B cell (primary cell): ENCODE measurements at places on chromosomes 2 and 18.
A peak's percentile ranks its signal among the peaks of the same experiment; 100 is the strongest.

GRCh38 chr18:61714421-61714820, 178.4 kb downstream of the RNF152 start:
- no peak for DNase-seq

DNA sequence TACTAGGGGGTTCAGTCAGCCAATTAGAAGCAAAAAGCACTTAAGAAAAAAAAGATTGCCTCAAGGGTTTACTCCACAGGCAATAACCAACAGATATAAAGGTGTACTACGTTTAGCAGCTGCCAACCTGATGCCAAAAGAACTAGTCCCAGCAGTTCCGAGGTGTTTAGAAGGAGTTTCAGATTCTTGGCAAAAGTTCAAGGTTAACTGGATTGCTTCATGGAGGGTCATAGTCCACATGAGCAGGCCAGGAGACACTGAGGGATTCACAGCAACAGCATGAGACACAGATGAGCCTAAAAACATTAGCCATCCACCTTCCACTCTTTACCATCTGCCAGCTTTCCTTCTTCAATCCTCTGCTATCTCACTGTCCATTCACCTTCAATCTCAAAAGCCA, 4.9 kb upstream of the DNAH7 start:
- DNase-seq, result no peak

DNA sequence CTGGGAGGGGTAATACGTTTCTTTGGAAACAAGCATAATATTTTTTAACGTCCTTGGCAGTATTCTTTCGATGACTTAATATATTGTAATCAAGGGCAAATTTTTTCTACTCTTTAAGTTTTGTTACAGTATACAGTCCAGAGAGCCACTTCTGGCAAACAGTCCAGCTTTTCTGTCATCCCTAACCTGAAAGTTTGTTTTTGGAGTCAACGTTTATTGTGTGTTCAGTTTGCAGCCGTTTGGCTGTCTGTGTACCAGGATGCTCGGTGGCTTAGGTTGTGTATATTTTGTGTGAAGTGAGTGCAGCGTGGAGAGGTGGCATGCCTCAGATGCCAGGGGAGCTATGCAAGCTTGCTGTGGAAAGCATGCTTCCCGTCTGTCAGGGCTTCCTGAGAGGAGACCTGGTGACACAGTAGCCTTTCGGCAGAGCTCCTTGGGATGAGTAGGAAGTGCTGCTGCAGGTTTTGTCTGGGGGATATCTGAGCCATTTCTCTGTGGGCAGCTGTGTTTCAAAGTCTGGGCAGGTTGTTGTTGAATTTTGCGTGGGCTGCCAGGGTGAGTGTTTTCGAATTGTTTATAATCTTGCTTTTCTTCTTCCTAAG, 14.7 kb downstream of the MAP3K20 start:
- no peak for DNase-seq

- no peak for DNase-seq
Measured at GRCh38 chr2:229572507-229573271, 141.7 kb downstream of the DNER start.

DNA sequence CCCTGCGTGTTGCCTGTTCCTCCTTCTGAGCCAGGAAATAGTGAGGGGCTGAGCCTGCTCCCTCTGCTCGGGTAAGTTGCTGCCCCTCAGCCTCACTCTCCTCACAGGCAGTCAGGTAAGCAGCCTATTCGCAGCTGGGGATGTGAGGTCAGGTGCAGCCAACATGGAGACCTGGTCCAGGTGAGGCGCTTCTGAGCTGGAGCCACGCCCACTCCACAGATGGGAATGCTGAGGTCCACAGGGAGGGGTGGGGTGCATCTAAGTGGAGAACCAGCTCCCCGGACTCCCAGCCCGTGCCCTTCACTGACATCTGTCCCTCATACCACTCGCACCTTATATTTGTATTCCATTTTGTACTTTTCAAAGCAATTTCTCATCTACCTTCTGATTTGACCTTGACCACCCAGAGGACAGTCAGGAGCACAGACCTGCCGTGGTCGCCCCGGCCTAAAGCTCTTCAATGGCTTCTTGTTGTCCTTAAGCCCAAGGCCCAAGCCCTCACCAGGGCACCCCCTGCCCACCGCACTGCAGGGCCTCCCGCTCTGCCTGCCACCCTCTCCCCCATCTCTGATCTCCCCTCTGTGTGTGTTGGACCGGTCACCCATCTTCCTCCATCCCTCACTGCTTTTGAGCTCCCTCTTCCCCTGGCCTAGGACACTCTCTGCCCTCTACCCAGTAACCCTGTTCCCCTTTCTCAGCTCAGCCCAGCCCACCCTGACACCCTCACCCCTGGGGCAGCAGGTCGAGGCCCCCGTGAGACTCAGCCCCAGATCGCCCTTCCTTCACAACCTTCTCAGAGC, 49.2 kb upstream of the TAF1B start:
- no peak for DNase-seq

DNA sequence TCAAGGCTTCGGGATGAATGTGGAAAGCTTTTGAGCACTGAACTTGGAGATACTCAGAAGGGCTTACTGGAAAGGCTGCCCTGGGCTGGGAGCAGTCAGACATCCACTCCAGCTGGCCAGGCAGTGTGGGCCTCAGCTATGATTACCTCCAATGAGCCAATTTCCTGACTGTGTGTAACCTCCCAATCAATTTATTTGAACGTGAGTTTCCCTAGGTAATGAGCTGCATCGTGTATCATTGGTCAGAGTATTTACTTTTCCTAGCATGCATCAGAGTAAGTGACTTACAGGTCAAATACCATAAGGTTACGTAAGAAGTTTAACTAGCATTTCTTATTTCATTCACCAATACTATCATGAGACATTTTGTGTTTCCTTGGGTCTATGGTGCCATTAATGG, 11.0 kb upstream of the CTAGE1 start:
- DNase-seq, result no peak

- DNase-seq, result peak; percentile 74
Measured at GRCh38 chr2:61443342-61444041, 27.4 kb downstream of the USP34 start.

GRCh38 chr18:46650681-46651080, 6.3 kb downstream of the LOXHD1 start:
- no peak for DNase-seq

DNA sequence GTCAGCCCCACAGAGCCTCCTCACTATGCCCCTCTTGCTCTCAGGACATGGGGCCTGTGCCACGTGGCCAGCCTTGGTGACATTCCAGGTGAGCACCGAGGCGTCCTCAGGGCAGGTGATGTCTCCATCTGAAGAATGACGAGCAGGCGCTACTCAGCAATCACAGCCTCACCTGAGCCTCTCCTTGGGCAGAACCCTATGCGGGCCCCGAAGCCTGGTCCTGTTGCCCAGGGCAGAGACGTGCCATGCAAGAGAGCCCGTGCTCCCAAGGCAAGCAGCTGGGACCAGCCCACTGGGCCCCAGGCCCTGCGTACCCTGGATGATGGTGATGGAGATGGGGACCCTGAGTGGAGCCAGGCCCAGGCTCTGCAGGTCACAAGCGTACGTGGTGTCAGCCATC, 32.5 kb upstream of the SELENOI start:
- DNase-seq, result no peak

DNA sequence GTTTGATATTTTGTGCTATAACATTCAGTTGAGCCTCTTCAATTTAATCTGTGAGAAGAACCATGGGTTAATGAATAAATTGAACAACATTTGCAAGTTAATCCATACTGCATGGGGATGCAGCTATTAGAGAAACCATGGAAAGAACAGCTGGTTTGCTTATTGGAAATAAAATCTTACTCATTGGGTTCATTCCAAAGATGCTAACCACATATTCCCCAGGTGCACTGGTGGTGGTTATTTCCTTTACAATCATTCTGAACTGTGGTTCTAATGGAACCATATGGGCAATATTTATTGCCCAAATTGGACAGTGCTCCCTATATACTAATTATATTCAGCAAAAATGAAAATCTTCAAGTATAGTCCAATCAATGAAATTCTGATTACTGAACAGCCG, 1200.4 kb upstream of the CDH2 start:
- DNase-seq, result no peak

DNA sequence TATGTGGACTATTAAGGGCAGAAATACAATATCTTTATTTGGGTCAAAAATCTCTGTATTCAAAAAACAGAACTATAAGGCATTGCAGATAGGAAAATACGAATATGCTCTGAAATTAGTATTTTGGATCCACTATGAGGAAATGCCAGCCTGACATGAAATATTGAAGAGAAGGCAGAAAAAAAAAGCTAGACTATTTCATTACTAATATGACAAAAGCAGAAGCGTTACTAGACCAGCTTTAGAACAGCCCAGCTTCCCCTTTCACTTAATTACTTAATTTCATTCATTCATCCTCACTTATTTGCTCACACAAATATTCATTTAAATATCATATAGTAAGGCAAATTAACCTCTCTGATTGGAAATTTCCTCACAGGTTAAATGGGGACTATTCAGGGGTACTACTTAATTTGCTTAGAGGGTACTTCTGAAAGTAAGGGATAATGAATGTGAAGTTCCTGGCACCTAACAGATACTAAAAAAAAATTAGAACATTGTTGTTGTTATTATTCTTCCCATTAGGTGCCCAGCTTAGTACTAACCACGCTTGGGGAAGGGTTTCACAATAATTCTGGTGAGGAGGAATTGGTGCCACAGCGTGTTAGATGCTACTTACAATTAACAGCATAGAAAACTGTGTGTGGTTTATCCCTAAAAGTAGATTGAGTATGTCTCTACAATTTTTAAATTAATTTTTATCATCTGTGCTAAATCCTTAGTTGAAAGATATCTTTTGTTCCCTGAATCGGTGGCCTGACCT, 71.1 kb upstream of the CTLA4 start:
- DNase-seq, result no peak

DNA sequence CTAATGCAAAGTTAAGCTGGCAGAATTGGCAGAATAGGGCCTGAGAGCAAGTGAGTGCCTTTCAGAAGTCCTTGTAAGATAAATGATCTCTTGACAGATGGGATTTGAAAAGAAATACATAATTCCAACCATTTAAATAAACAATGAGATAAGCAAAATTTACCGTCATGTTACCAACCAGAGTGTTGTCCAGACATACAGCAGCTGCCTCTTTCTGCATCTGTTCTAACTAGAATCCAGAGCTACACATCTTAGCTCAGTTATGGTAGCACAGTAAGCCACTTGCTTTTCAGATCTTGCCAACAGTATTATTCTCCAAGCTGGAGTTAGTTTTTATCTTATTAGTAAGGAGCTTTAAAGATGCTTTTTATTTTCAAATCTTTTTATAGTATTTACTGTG, 179.6 kb downstream of the BARD1 start:
- DNase-seq, result no peak

- DNase-seq, result no peak
Measured at GRCh38 chr2:70385966-70386595, 84.2 kb upstream of the FAM136A start.

DNA sequence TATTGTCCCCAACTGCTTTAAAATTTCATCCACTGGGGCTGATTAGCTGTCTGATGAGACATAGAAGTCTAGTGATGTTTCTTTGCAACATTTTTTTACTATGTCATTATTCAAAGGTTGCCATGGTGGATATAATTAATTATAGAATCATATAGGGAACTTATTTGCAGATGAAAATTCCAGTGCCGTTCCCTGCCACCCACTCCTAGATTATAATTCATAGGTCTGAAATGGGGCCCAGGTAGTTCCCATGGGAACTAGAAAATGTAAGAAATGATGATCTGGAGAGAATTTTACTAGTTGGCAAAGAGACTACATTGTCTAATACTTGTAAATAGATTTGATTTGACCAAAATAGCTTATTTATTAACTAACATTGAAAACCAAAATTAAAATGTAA, 1496.5 kb upstream of the NXPH2 start:
- no peak for DNase-seq

DNA sequence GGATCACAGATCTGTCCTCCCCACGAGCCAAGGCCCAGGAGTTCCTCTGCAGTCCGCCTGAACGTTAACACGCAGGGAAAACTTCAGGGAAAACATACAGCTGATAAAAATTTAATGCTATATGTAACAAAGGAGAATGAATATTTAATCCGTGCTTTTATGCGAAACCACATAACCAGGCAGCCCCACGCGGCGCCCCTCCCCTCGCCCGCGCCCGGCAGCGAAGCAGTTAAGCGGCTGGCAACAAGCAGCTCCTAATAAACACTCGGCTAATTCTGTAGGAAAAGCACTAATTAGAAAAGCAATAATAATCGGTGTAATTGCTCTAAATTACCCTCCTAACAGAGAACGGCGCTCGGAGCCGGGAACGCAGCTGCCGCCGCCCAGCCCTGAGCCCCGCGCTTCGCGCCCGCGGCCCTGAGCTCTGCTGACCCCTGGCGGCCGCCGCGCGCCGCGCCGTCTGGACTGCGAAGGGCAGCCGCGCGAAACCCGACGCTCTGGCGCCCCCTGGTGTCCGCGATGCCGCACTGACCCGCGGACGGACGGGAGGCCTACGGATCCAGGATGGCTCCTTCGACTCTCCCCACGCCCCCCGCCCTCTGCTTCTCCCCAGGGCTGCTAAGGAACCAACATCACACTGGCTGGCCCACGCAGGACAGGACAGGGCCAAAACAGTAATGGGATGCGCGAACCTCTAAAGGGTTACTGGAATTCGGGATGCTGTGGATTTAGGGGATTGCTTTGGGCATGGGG, 181.4 kb downstream of the SMAD2 start:
- peak; percentile 85 for DNase-seq

DNA sequence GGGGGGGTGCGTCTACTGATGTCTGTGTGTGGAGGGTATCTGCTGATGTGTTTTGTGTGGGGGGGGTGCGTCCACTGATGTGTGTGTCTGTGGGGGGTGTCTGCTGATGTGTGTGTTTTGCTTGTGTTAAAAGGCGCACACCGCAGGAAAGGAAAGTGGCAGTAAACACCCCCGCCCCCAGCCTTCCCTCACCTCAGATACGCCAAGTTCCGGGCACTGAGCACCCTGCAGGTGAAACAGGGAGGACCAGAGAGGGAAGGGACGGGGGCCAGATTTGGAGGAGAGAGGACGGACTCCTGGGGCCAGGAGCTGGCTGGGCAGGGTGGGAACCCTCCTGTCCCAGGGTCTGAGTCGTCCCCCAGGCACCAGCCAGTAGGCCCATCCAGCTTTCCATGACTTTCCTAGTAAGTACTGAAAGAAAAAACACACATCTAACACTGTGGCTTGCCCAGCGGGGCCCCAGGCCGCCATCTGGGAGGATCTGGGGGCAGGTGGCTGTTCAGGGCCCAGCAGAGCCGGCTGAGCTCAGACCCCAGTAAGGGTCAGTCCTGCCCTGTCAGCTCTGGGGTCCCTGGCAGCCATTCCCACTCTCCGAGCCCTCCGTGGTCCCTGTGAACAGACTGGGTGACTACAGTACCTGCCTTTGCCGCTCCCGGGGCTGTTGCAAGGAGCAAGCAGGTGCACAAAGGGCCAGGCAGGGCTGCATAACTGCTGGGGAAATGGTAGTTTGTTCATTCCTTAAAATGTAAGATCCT, 126.9 kb downstream of the NFATC1 start:
- DNase-seq, result peak; percentile 41
